ENCODE measurements at places on chromosomes 6 and 20.

DNA sequence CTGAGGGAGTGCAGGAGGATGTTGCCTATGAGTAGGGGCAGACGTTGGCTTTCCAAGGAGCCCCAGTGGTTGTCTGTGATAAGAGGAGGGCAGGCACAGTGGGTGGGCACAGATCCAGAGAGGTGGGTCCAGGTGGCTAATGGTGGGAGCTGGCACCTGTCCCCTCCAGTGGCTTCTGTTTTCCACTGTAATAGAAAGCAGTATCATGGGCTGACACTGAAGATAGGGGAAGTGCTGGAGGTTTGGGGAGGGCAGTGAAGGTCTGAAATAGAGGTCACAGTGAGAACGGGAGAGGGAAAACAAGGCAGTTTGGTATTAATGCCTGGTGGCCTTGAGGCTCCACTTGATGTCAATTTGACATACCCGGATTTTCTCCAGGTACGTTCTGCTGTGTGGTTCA is 10.5 kb upstream of the TXNDC5 start:
- H3K36me3 ChIP-seq: no peaks in the 10 kb centered on the region
- no peak overlapping the region for H3K27ac ChIP-seq
- no peaks in the 10 kb centered on the region for H3K4me1 ChIP-seq
- no peak overlapping the region for H3K4me3 ChIP-seq
- H3K27me3 ChIP-seq: no peaks in the 10 kb centered on the region

DNA sequence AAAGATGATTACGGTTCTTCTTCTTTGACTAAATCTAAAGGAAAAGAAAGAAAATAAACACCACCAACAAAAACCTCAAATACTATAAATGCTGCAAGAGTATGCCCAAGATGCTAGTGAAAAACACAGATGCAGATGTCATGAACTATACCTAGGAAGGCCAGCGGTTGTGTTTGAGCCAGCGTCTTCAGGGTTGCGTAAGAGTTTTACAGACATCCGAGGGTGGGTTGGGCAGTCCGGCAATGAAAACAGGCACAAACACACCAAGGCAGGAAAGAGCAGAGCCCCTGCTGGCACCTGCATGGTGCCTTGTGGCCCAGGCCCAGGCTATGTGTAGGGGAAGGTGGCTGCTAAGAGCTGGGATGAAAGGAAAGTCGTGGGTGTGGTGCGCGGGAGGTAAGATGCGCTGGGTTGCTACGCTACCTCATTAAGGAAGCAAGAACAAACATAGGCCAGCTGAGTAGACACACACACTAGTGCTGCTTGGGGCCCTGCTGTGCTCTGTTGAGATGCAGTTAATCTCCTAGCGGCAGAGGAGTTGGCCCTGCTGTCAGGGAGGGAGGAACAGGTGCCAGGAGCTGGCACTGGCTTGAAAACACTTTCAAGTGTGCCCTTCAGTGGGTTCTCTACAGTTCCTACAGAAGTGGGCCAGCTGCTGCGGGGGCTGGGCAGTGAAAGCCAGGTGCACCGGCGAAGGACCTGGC is 170.2 kb upstream of the PLN start:
- H3K36me3 ChIP-seq: no peaks in the 10 kb centered on the region
- no peak overlapping the region for H3K4me3 ChIP-seq
- no peak overlapping the region for H3K27ac ChIP-seq
- H3K27me3 ChIP-seq: peaks cover 11% of the 10 kb centered on the region
- no peak for DNase-seq

DNA sequence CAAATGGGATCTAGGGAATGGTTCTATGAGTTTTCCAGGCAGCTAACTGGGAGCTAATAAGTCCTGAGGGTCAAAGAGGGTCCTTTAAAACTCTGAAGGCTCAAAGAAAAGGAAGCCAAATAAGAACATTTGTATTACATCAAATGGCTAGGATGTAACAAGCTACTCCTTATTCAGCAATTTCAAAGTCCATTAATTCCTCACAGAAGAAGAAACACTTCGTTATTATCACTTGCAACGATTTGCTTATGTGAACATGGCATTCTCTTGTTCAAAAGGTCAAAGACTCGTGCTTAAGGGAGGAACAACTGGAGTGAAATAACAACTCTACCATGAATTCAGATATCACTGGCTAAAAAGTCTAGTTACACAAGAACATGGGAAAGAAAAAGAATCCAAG is 70.8 kb upstream of the FBXO30 start:
- H3K4me3 ChIP-seq: no peak overlapping the region
- H3K27ac ChIP-seq: no peak overlapping the region
- no peaks in the 10 kb centered on the region for H3K27me3 ChIP-seq
- H3K4me1 ChIP-seq: no peaks in the 10 kb centered on the region
- peaks cover 13% of the 10 kb centered on the region for H3K36me3 ChIP-seq

DNA sequence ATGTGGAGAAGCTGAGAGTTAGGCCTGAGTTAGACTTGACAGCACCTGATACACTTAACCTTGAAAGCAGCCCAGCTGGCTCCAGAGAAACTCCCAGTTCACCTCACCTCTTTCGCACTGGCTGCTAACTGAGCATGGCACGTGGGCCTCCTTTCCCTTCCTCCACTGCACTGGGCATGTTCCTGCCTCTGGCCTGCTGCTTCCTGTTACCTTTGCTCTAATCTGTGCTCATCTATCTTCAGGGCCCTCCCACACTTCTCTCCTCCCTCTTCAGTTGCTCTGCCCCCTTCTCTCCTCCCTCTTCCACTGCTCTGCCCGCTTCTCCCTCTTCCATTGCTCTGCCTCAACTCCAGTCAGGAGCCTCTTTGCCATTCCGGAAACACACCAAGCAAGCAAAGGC is 13.7 kb upstream of the UBE2V1 start:
- no peak overlapping the region for H3K27ac ChIP-seq
- no peaks in the 10 kb centered on the region for H3K27me3 ChIP-seq
- no peaks in the 10 kb centered on the region for H3K4me1 ChIP-seq
- H3K36me3 ChIP-seq: peaks cover 6% of the 10 kb centered on the region
